ENCODE measurements at places on chromosomes 2 and 18.

DNA sequence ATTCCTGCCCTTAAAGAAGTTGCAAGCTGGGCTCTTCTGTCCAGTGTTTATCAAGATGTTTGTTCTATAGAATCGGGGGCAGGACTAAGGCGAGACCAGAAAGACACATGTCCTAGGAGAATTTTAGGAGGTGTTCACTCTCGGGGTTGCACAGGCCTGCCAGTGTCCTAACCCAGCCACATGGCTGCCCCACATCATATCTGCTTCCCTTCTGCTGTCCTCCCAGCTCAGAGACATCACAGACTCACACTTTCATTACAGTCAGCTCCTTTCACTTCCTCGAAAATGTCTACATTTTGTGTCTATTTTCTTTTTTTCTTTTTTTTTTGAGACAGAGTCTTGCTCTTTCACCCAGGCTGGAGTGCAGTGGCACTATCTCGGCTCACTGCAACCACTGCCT, 10.7 kb upstream of the MRO start:
- DNase-seq: no peak

GRCh38 chr18:51659781-51660180, 462.3 kb upstream of the MEX3C start:
- no peak for DNase-seq

- DNase-seq: no peak
These were observed 84.0 kb downstream of the MSH2 start for GRCh38 chr2:47486841-47487497.

DNA sequence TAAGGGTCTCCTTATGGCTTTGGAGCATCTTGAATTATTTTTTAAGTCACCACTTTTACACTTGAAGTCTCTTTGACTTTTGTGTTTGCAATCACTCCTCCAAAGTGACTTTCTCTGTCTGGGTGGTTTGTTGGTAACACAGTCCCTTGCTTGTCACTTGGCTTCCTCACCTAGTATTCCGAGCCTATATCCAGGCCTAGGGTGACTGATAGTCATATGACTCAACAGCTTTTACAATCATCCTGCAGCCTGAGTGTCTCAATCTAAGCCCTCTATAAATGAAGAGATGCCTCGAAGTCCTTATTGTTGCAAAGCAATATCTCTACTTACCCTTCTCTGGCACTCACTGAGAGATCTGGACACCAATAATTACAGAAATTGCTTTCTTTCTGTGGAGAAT, 53.9 kb upstream of the SETBP1 start:
- no peak for DNase-seq

DNA sequence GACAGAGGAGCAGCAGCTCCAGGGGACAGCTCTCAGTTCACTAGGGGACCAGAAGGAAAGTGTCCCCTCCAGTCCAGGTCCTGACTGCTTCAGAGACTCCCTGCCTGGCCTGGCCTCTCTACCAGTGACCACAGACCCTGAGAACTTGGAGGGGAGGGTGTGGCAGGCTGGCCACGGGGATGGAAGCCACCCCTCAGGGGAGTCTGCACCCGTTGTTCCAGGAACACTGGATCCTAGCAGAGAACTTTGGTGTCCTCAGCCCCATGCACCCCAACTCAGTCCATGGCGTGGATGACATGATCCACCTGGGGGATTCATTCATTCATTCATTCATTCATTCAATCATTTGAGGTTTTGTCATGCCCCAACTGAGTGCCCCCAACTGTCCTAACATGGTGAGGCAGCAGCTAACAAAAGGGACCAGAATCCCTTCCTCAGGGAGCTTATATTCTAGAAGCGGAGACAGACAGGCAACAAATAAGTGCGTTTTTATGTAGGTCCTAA, 31.9 kb downstream of the MYO7B start:
- no peak for DNase-seq

DNA sequence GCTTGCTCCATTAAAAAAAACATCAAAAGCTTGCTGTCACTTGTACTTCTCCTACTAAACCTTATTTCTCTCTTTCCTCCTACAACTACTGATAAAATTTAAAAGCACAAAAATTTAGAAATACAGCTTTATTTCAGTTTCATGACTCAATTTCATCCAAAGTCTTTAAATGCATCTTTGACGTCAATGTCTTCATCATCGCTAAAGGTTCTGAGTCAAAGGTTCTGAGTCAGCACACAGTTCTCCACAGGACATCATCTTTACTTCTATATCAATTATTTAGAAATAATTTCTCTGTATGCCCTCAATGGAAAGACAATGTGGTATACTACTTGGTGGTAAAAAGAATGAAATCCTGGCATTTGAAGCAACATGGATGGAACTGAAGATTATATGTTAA, 163.9 kb upstream of the DNMT3A start:
- DNase-seq: peak; percentile 55

DNA sequence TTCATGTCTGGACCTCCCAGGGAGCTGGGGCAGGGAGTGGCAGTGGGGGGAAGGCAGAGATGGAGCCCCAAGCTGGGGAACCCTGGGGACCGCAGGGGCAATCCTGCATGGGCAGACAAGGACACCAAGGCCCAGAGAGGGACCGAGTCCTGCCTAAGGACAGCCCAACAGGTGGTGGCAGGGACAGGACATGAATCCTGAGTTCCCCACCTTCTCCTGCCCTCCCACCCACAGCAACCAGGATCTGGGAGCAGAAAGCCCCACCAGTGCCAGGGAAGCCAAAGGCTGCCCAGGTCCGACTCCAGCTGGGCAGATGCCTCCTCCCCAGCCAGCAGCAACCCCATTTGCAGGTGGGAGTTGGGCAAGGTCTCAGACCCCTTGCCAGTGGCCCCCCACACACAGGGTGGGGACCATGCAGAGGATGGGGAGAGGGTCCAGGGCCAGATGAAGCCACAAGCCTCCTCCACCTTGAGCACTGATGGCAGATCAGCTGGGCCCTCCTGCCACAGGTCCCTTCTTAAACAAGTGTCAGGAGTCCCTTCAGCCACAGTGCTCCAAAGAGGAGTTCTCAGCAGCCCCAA, 6.3 kb downstream of the ADRA2B start:
- DNase-seq: no peak

DNA sequence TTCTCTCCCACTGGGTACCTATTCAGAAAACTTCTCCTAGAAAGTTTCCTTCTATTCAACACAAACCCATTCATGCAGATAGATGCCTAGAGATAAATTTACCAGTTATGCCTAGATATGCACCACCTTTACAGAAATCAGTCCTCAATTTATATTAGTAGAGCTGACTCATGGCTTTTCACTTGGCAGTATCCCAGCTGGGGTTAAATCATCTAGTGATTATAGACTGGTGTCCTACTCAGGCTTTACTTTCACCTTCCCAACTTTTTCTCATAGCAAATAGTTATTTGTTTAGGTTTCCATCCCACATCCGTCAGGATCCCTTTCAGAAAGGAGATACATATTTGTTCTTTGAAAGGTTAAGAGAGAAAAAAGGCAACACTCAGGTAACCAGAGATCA, 124.5 kb downstream of the AQP4 start:
- DNase-seq: no peak

GRCh38 chr18:55355223-55355622, 232.8 kb downstream of the TCF4 start:
- no peak for DNase-seq

DNA sequence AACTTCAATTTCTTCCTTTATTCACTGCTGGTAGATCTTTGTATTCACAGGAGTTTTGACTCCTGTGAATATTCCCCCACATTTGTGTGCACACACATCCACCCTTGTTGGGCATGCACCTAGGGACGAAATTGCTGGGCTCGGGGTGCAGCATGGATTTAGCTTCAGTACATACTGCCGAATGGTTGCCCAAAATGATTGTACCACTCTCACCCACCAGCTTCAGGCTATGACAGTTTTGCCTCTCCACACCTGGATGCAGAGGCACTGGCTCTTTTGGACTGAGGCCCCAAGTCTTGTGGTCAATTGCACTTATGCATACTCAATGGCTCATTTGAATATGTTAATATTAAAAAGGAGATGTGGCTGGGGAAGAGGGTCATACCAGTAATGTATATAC, 65.1 kb upstream of the ODC1 start:
- DNase-seq: no peak

DNA sequence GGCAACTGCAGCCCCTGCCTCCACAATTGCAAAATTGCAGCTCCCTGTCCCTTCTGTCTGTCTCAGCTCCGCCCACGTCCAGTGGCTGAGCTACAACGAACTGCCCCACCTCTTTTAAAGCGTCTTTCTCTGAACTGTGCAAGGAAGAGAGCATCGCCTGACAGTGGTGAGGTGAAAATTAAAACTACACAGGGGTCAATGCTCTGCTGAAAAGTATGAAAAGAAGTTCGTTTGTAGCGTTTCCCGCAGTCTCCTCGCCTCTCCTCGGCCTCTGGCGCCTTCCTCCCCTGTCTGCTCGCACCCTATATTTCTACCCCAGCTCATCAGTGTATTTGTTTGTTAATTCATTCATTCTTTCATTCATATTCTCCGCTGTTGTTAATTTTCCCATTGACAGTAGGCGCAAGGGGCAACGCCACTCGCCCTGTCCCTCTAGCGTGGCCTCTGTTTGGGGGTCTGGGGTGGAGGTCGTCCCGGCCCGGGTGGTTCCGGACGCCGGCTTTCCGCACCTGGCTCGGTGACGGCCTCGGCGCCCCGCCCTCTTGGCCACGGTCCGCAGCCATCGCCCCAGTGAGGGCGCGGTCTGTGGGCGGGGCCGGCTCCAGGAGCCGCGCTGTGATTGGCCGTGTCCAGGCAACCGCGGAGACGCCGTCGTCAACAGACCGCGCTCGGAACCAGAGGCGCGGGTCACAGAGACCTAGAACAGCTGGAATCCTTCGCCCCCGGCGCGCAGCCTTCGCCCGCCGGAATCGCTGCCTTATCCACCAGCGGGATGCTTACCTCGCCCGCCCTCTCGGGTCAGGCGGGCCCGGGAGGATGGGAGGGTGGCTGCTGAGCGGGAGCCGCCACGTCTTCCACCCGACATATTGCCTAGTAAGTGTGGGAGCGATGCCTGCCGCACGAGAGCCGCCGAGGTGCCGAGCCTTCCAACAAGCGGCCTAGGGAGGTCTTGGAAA, at the start of gene VWA3B:
Gene VWA3B (plus strand): TSS at position 677 of the 956 bp plus-strand sequence. CDS start 5,926 bp downstream, outside the sequence.
- DNase-seq: peak; percentile 40

GRCh38 chr18:60110836-60111235, 211.0 kb downstream of the PMAIP1 start:
- no peak for DNase-seq

- DNase-seq: no peak
These were observed 22.7 kb downstream of the ALPK2 start for GRCh38 chr18:58606236-58606635.

DNA sequence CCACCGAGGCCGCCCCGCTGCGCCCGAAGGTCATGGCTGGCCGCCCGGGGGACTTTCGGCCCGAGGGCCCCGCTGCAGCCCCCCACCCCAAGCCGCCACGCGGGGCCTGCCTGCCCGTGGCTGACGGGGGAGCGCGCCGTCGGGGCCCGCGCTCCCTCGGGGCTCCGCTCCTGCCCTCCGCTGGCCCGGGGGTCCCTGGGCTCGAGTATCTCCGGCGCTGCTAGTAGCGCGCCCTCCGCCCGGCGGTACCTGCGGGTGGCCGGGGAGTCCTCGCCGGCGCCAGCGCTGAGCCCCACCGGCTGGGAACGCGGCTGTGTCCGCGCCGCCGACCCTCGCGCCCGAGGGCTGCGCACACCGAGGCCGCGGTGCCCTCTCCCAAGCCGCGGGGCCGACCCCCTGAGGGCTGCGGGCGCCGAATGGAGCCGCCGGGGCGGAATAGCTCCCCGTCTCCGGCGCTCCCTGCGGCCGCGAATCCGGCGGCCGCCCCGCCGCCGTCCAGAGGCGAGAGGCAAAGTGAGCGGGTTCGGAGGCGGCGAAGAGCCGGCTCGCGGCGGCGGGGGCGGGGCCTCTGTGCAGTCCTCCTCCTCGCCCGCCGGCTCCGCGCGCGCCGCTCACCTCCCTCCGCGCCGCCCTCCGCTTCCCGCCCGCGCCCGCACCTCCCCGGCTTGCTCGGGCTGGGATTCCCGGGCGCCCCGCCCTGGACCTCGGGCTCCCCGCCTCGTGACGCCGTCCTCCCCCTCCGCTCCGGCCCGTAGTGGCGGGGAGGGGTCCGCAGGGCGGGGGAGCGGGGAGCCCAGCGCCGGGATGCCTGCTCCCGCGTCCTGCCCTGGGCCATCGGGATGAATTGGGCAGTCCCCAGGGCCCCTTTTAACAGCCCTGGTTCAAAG, at the start of gene KCNG3:
Gene KCNG3 (minus strand): TSS at position 515 of the 887 bp plus-strand sequence. CDS start 481 bp downstream, at position 34.
- DNase-seq: peak; percentile 45

Data from fibroblast of skin of right biceps (primary cell).